ENCODE measurements at places on chromosomes 7 and 10.
A peak's percentile ranks its signal among the peaks of the same experiment; 100 is the strongest.

DNA sequence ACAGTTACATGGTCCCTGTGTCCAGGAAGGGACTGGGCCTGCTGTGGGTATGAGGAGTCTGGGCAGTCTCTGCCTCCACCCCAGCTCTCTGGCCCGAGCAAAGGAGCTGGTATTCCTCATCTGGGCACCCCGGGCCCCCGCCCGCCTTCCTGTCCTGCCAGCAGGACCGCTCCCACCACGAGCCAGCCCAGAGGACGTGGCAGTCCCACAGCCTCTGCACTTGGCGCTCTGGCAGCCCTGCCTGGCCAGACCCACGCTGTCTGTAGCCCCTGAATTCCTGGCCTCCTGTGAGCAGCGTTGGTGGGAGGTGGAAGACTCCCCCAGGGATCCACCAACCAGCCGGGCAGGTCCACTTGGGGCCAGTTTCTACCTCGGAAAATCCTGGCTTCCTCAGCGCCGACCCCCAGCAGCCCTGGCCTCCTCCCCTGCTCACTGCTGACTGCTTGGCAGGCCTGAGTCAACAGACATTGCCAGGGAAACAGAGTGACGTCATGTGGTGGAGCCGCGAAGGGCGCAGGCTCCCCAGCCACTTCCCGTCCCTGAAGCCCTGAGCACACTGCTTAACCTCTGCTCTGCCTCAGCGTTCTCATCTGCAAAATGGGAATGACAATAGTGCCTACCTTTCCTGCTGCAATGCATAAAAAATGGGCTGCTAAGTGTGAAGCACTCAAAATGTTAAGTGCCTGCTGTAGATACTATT lies 21.6 kb upstream of the LIMK1 start:
- peak; percentile 66 for DNase-seq

GRCh38 chr10:85604136-85604725 lies 762.4 kb downstream of the GRID1 start:
- no peak for DNase-seq

DNA sequence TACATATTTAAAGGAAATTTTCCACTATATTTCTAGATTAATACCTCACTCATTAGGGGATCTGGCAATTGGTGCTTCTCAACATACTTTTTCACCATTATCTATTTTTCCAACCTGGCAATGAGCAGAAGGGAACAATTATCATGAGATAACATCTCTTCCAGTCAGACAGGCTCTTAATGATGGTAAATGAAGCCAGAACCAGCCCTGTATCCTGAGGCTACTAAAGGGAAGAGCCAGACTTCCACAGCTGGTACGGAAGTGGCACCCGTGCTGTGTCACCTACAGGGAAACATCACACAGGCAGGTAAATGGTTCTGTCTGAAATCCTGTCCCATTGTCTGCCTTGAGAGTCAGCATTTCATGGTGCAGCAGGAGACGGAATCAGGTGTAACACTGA lies 75.9 kb downstream of the ELMO1 start:
- DNase-seq, result no peak

DNA sequence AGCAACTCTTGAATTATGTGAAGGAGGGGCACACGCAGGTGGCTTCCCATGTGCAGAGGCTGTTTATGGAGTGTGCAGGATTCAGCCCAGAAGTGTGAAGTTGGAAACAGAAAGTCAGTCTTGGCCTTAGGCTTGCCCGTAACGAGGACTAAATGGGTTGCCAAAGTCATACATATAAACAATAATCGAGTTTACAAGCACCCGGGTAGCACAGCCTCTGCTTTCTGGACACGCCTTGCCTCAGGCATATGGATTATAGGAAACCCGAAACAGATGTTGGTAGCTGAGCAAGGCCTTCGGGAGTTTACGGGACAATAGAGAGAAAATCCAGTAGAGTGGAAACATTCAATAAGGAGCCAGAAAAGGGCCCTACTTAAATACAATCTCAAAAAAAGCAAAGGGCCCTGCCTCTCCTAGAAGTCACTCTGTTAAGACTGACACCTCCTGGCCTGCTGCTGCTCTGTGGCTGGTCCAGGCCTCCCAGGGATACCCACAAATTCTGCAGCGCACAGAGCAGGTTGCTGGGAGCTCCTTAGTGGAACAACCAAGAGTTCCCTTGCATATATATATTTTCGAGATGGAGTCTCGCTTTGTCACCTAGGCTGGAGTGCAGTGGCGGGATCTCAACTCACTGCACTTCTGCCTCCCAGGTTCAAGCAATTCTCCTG lies 48.5 kb downstream of the SMKR1 start:
- no peak for DNase-seq

DNA sequence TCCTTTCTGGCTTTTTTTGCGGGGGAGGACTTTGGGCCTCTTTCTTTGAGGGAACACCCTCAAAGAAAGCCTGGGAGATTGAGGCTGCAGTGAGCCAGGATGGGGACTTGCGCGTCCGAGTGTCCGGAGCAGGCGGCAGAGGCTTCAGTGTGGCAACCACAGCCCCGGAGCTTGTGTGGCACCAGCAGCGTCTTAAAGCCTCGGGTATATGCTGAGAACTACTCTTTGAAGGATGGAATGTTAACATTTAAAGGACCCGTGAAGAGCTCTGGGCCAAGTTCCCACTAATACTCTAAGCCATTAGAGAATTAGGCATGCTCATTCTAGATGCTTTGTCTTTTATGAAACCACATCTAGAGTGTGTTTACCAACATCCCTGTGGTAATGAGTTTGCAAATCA lies 168.2 kb downstream of the SEPTIN7 start:
- no peak for DNase-seq

- DNase-seq, result no peak
These were observed 128.9 kb downstream of the VIPR2 start for GRCh38 chr7:159015454-159016410.

- DNase-seq, result no peak
These were observed 720.5 kb downstream of the GRID1 start for GRCh38 chr10:85645926-85646711.

DNA sequence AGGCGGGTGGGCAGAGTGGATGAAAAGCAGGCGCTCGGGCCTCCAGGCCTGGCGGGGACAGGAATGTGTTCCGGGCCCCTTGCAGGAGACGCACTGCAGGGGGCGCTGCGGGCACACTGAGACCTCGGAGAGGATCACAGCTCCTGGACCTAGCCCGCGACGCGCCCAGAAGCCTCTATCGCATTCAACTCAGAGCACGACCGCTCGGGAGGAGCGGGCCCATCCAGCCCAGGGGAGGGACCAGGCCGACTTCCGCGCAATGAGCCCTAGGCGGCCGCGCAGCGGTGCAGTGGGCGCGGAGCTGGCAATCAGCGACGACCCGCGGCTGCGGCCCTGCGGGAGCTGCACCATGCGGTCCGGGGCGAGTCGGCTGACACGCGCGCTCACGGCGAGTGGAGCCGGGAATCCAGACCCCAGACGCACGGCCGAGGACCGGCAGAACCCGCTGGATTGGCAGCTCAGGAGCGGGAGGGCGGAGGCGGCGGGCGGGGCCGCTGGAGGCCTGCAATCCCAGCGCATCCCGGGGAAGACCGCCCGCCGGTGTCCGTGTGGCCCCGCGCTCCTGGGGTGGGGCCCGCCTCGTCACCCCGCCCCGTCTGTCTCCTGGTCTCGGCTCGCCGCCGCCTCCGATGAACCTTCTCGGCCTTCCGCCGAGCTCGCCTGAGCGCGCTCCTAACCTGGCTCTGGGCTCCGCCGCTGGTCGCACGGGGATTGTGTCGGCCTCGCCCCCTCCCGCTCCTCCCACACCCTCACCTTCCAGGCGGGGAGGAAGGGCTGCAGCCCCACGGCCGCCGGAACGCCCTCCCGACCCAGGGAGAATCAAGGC lies 33.5 kb upstream of the GRID1 start:
- DNase-seq, result peak; percentile 95

DNA sequence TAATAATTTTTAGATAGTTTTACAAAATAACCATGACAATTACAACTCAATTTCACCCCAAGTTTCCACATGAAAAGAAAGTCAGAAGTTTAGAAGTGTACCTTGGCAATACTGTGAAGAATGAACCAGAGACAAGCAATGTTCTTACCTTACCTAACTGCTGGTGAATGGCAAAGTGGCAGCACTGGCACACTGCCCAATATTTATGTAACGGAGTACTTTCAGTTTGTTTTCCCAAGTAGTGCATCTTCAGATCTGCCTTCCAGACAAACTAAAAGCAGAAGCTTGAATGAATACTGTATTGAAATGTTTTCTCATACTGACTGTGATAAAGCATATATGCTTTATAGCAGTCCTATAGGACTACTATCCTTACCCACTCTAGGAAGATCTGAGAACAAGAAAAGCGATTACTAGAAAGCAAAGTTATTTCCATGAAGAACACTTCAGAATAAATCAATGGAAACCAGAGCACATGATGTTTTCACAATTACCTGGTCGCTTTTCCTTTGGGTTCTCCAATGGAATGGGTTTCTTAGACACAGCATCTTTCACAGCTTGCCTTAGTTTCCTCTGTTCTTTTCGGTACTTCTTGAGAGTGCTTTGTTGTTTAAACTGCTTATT lies 1.5 kb downstream of the NOC3L start:
- peak; percentile 12 for DNase-seq

DNA sequence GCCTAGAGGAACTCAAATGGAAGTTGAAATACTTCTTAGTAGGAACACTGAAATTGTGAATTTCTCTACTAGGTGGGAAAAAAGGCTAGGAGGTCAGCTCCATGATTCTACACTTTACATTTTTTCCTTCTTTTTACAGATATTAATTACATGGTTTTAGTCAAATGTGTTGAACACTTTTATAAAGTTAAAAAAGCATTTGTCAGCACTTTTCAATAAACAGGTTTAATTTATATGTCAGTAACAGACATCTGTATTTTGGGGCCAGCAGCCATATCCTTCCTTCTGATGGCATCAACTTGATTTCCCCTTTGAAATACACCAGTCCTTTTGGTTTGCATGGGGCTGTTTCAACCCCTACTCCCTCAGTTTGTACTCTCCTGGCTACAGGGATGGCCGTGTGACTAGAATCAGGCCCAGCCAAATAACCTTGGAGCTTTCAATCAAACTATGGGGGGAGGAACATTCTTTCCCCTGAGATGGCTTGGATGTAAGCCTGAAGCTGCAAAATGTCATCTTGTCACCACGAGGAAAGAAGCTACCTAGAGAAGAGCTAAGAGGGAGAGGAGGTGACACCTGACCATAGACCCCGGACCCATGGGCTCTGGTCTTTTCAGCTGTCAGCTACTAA lies 171.0 kb upstream of the NEBL start:
- DNase-seq, result no peak

- DNase-seq, result no peak
These were observed 211.2 kb upstream of the PRSS58 start for GRCh38 chr7:142468871-142469665.

DNA sequence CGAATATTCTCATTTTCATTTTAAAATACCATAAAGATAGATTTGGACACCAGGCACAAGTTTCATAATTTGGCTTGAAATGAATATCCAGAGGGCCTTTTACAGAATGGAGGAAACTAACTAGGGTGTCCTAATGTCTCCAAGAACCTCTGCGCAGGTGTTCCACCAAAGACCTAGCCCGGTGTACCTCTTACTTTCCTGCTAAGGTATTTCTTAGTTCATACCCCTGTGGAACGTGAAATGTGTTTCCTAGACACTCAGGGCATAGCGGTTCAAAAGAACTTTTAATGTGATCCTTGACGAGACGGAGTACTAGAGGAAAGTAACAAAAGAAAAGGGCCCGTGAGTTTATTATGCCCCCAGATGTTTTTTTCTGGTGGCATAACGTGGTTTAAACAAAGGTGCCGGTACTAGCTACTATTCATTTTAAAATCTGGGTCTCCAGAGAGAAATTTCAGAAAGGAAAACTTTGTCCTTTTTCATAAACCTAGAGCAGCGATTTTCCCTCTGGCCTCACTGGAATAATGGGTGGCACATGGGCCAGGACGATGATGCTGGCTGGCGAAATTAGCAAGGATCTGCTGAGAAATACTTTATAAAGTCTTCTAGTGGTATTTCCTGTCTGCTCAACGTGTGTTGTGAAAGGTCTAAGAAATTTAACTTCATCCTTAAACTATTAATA lies 1.4 kb downstream of the APBB1IP start:
- peak; percentile 32 for DNase-seq

- no peak for DNase-seq
These were observed 134.6 kb downstream of the PIP4K2A start for GRCh38 chr10:22579826-22580225.

DNA sequence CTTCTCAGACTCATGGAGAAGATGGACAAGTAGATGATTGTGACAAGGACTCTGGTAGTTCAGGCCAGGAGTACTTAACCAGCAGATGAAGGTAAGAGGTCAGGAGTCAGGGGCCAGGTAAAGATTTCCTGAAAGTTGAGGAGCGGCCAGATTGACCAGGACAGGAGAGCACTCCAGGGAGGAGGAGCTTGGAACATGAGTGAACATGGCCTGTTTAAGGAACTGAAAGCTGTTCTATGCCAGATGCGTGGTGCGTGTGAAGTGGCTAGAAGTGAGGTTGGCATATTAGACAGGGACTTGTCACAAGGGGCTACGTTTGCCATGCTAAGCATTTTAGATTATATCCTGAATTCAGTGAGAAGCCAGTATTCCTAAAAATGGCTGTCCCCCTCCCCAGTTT lies 157.2 kb downstream of the WNT2 start:
- DNase-seq, result no peak

GRCh38 chr10:120517881-120518484 lies 61.0 kb downstream of the PLPP4 start:
- no peak for DNase-seq

DNA sequence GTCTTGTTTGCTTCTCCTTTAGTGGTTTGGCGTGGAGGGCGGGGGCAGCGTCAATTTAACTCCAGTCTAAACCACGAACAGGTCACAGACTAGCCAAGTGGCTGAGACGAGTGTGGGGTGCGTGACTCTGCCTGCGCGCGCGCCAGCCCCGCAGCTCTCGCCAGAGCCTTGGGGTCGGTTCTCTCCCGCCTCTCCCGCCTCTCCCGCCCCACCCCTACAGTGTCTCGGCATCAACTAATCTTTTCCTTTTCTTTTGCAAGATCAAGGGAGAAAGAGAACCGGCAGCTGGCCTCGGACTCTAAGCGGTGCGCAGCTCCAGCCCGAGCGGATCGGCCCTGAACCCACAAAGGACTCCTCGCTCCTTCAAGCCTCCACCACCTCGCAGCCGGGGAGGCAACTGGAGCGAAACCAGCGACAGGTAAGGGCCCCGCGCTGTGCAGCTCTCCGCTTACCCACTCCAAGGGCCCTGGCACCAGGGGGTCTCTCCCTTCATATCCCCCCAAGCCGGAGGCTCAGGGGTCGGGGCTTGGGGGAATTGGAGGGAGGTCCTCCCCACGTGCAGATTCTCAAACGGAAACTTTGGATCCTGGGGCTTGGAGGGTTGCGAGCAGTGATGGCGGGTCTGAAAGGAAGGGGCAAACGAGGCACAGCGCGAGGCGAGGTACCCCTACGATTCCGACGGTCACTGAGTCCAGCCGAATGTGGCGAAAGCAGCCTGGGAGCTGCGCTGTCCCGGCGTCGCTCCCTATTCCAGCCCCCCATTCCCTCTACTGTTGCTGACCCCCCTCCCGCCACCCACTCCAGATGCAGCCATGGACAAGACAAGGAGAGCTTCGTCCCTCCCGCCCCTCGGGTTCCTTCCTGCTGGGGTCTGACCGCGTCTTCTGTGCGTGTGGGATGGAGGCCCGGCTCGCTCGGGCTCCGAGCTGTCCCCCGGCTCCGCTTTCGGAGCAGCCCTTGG lies 829 bp downstream of the CHRM2 start:
- DNase-seq, result no peak
